ENCODE measurements at places on chromosomes 13 and 19.

DNA sequence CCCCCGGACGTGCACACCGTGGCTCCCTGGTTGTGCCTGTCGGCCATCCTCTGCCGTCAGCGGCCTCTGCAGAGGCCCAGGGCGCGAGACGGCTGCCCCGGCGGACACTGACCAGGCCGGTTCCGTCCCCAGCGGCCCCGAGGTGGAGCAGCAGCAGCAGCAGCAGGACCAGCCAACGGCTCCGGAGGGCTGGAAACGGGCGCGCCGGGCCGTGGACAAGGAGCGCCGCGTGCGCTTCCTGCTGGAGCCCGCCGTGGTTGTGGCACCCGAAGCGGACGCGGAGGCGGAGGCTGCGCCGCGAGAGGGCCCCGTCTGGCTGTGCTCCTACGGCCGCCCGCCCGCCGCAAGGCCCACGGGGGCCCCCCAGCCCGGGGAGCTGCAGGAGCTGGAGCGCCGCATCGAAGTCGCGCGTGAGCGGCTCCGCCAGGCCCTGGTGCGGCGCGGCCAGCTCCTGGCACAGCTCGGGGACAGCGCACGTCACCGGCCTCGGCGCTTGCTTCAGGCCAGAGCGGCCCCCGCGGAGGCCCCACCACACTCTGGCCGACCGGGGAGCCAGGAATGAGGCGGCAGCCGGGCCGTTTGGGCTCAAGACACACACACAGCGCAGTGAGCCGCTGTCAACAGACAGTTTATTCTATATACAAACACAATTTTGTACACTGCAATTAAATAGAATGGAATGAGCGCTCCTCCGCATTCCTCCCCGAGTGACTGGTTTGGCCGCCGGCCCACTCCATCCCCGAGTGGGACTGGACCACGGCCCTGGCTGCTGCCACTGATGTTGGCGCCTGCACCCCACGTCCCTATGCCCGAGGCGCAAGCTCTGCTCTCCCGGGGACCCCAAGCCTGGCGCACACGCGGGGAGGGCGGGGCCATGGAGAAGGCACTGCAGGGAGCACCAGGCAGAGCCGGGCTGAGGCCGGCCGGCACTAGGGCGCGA lies 9.1 kb downstream of the GRIN3B start:
- DNase-seq: no peak

GRCh38 chr13:75759531-75759930 lies 123.4 kb downstream of the LMO7 start:
- DNase-seq: no peak

- no peak for DNase-seq
Measured at GRCh38 chr13:93752541-93752940, 525.9 kb downstream of the GPC6 start.

- DNase-seq: no peak
Measured at GRCh38 chr13:88086577-88086976, 415.4 kb downstream of the SLITRK5 start.

GRCh38 chr13:51588406-51588949 lies 4.2 kb downstream of the WDFY2 start:
- DNase-seq: no peak

DNA sequence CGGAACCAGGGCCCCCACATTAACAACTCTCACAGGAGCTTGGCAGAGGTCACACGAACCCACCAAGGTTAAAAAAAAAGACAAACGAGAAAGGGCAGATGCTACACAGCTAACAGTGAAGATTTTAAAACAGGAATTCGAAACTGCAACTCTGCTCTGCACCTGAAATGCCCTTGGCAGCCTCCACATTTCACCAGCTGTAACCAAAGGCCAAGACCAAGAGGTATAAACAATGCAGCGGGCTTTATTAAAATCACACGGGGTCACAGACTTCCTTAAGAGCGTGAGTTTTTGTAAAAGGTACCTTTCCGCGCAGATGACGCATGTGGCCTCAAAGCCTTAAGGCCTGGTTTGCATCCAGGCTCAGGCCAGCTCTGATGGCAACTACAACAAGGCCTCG lies 88.2 kb downstream of the STK24 start:
- no peak for DNase-seq

DNA sequence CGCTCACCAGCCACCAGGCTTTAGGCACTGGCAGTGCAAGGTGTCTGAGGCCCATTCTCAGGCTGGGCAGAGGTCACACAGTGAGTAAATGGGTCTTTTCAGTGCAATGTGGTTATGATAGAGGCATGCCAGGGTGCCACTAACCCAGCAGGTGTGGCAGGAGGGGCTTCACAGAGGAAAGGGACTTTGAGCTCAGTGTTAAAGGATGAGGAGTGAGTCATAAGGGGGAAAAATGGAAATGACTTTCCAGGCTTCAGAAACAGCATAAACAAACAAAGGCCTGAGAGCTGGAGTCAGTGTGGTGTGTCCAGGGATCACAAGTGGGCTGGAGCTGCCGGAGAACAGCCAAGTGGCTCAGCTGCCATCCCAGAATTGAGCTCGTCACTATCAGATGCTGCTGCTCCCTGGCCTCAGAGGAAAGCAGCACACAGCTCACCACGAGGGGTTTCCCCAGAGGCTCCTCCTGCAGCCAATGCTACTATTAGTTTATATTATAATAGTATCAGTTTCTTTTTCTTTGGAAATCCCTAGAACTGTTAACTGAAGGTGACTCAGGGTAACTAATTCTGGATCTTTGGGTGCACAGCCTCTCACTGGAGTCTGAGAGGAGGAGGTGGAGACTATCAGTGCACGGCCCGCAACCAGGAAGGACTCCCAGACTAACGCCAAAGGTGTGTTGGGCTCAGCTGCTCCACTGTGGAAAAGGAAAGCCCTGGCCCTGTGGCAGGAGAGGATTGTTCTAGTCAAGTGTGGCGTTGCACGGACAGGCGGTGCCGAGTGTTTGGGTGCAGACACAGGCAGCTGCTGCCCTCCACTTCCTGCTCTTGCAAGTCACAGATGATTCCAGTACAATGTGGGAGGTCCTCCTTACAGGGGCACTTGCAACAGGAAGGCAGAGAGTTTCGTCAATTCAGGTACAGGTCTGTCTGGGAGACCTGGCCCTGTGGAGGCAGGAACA lies 39.5 kb downstream of the DHRS12 start:
- peak; percentile 57 for DNase-seq

DNA sequence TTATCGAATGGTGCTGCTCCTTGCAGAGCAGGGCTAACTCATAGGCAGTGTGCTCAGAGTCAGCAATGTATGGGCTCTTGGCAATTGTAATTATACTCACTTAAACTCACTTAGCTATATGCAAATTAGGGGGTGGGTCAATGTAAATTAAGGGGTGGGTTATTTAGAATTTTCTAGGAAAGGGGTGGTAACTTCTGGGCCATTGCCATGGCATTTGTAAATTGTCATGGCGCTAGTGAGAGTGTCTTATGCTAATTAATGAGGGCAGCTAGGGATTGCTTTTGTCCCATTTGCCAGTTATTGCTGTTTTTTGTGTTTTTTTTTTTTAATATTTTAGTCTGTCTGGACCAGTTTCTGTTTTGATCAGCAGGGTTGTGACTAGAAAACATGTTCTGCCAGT lies 68.4 kb downstream of the DIAPH3 start:
- DNase-seq: no peak

DNA sequence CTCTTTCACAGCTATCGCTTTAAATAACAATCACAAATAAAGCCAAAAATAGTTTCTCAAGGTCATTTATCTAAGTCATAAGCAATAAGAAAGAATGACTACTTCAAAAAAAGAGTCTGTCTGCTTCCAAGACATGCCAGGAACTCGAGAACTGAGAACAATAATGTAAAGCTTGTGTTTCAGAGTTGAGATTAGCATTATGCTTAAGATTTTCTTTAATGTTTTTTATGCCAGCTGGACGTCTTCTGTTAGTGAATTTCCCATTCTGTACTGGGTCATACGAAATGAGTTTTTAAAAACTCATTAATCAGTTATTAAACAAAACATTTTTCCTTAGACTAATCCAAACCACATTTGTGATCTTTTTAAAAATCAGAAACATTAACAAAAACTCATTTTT lies 3.2 kb upstream of the SPRYD7 start:
- DNase-seq: no peak

GRCh38 chr19:45159210-45159970 lies 1.4 kb downstream of the NKPD1 start:
- DNase-seq: no peak

- DNase-seq: no peak
Measured at GRCh38 chr13:27273658-27274425, 3.2 kb downstream of the RASL11A start.

DNA sequence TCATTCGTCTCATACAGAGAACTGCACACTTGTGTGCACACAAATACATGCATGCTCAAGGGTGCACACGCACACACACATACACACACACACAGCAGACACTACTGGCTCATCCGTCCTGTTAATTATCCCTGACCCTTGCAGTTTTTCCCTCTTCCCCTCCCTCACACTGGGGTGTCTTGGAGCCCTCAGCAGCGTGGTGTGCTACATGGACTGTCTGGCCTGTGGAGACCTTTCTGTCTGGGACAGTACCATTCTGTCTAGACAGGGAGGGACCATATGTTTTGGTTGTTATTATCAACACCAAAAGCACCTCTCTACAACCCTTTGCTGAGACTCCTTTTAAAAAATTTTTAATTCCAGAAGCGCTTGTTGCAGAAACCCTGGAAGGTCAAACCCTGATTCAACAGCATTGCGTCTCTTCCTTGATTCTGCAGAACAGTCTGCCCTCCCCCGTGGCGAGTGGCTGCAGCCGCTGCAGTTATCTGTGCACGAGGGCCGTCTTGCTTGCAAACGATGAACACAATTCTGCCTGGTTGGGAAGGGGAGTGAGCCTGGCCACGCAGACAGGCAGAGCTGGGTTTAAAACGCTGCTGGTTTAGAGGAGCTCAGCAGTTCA lies 374.0 kb downstream of the IRS2 start:
- DNase-seq: no peak

- no peak for DNase-seq
Measured at GRCh38 chr13:39461685-39462266, 141.2 kb downstream of the LHFPL6 start.

- DNase-seq: no peak
Measured at GRCh38 chr19:28519218-28519779, 693.7 kb downstream of the UQCRFS1 start.

DNA sequence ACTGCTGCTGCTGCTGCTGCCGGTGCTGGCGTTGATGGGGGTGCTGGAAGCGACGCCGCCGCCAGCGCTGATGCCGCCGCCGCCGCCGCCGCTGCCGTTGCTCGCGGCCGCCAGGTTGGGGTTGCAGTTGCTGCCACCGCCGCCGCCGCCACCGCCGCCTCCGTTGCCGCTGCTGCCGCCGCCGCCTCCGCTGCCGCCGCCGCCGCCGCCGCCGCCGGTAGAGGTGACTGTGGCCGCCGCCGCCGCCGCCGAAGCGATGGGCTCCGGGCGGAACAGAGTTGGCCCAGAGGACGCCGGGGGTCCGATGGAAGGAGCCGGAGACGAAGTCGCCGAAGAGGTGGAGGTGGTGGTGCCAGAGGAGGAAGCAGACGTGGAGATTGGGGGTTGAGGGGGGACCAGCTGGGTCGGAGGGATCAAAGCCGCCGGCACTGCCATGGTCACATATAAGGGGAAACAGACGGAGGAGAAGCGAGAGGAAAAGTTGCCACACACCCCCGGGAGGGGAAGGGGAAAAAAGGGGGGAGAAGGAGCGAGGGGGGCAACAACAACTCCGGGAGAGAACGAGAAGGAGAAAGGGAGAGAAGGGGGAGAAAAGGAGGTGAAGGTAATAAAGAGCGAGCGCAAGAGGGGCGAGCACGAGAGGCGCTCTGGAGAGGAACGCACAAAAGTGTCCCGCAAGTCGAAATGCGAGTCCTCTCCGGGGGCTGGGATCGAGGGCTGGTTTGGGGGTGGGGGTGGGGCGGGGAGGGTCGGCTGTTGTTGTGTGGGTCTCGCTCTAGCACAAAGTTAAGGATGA lies 471 bp downstream of the DACH1 start:
- DNase-seq: no peak

GRCh38 chr19:44824761-44825160 lies 15.9 kb downstream of the BCAM start:
- no peak for DNase-seq

- no peak for DNase-seq
Measured at GRCh38 chr13:113820813-113821651, 42.8 kb downstream of the GAS6 start.

GRCh38 chr13:36513266-36513665 lies 81.0 kb downstream of the CCNA1 start:
- no peak for DNase-seq
